Tibial artery (tissue), 4 donors: ENCODE measurements at places on chromosomes 12 and 14.

DNA sequence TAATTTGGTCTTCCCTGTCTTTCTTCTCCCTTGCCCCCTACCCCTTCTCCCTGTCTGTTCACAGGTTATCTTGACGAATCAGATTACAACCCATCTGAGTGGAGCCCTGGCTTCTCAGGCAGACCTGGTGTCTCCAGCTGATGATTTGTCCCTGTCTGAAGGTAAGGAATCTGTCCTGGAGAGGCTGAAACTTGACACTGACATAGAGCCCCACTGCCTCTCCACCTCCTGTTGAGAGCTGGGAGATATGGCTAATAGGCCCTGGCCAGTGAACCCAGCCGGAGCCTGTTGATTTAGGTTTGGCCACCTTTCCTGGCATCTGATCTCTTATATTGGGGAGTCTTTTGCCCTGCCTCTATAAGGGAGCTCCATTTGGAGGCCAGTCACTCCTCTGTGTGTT is 472.2 kb downstream of the RAD51B start:
- no peak for DNase-seq

DNA sequence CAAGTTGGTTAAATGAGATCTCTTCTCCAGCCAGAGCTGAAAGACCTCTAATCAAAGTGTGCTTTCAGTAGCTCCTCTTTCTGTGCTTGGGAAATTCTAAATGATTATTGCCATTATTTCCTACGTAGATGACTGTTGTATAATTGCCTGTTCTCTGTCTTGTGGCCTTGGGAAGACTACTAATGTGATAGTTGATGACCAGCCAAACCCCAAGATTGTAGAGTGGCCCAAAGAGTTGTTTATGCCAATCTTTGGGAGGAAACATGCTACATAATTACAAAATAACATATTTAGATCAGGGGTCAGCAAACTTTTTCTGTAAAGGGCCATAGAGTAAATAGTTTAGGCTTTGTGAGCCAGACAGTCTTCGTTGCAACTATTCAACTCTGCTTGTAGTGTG is 135.1 kb upstream of the DIO2 start:
- DNase-seq, result no peak

DNA sequence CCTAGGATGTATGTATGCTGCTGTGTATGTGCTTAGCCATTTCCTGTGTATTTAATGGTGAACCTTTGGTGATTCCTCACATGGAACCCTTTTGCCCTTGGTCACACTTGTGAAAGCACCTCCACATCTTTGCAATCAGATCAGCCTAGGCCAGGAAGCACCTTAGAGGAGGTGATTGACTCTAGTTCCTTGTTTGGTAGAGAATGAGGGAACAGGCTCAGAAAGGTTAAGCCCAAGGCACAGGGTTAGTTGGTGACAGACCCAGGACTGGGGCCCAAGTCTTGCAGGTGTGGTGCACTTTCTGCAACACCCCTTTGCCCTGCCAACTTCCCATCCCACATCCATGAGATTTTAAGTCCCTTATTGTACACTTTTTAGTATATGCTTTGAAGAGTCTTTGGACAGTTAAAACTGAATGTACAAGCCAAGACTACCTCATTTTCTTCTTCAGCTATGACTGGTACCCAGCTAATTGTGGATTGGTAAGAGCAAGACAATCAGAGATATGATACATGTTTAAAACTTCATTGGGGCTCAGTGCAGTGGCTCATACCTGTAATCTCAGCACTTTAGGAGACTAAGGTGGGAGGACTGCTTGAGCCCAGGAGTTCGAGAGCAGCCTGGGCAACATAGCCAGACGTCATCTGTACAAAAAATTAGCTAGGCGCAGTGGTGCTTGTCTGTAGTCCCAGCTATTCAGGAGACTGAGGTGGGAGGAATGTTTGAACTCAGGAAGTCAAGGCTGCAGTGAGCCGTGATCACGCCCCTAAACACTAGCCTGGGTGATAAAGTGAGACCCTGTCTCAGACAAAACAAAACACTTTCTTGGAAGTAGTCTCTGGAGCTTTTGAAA is 71.1 kb downstream of the RASSF3 start:
- DNase-seq, result no peak

DNA sequence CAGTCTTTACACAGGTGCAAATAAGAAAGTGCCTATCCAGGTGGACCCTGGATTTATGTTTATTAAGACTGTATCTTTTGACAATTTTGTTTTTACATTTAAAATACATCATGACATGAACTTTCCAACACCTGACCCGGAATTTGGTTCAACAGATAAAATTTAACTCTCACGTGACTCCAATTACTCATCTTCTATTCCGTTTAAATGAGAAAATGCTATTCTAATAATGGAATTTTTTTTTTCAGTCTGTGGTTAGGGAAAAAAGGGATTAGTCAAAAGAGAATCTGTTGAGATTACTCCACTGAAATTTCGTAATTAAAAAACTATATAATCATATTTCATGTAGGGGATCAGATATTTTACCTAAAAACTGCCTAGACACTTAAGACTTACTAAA is 11.1 kb downstream of the VPS37B start:
- no peak for DNase-seq

DNA sequence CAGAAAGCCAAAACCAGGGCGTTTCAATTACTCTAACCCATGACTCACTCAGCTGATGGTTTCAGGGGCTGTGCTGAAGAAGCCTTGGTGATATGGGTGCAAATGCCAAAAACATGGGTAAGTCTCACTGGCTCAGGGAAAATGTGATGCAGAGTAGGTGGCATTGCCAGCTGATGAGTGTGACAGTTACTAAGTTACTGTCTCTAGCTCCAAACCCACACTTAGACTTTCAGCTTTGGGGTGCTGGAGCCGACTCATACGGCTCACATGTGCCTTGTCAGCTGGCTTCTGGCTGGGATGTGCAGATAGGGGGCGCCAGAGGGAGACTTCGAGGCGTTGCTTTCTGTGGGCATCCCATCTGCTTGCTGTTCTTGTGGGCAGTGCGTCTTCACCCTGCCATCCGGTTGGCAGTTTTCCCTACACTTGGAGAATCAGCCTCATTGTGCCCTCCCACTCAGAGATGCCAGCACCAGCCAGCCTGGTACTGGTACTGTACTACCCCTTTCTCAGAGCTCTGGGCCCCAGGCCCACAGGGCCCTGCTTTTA is 11.1 kb upstream of the KRT7 start:
- DNase-seq, result peak; percentile 76
